Right ventricle myocardium superior (tissue), 1 donor: ENCODE measurements at places on chromosomes 11 and 22. TPM values are rescaled to one million over a fixed set of nuclear protein-coding genes. Genes with fewer than 3 reads are reported as not detected.
A peak's percentile ranks its signal among the peaks of the same experiment; 100 is the strongest.

DNA sequence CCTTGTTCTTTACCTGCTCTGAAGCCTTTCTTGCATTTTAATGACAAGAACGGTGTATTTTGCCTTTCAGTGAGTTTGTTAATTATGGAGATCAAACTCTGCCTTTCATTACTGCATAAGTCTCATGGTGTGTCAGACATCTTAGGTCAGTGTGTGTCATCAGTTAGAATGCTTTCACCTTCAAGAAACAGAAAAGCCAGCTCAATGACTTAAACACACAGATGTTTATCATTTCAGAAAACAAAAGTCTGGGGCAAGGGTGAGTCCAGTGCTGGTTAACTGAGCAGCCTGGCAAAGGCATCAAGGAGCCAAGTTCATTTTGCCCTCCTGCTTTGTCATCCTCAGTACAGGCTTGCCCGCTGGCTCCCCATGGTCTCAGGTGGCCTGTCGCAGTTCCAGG, 54.5 kb downstream of the PACS1 start:
- no peak for DNase-seq

- peak; percentile 58 for DNase-seq
Measured at GRCh38 chr11:122981388-122982264, at the start of gene BSX. Gene BSX (minus strand): TSS chr11:122981834. CDS start chr11:122981671, 163 bp downstream.

- DNase-seq, result no peak
Measured at GRCh38 chr22:45000330-45000729, 9.5 kb downstream of the PHF21B start.

DNA sequence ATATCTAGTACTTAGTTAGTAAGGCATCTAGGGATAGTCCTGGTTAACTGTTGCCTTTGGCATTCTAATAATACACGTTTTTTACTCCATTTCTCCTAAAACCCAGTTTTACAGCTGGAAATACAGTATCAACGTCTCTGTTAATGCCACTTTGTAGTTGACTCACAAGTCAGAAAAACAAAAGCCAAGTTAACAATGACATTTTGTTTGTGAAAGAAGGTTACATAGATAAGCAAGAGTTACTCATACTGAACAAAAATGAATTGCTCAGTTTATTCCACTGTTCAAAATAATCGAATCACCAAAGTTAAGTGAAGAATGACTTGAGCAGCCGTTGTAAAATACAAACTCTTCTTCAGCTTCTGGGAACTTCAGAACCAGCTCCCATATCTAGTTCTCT, 540.3 kb downstream of the ETS1 start:
- DNase-seq, result no peak

DNA sequence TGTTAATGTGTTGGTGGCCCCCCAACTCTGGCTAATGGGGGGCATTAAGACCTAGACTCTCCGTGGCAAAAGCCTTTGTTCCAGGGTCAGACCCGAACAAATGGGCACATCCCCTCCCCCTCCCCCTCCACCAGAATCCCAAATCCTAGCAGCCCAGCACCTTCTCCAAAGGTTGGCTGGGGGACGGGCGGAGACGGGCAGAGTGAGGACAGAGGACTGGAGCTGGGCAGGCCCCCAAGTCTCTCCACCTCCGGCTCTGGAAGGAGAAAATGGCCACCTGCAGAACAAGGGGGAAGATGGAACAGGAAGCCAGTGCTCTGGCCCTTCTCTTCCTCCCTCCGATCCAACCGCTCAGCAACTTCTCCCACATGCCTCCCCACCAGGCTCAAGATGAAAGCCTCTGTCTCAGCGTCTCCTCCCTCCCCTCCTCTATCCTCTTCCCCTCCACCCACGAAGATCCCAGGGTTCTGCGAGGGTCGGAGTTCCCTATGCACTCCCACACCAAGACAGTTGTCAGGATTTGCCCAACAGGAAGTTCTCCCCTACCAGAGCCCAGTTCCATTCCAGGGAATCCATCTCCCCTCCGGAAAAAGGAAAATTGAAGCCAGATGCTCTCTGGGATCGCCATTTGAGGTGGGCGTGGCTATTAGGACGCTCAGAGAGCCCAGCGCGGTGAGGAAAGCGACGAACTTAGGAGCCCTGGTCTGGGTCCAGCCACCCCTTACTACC, 20.1 kb downstream of the ADA2 start:
- peak; percentile 64 for DNase-seq

GRCh38 chr11:134349109-134349801, 17.5 kb downstream of the GLB1L2 start:
- DNase-seq, result no peak

- no peak for DNase-seq
Measured at GRCh38 chr22:18927020-18927419, 9.1 kb downstream of the PRODH start.

APOA5 gene
- not detected for total RNA-seq

- no peak for DNase-seq
Measured at GRCh38 chr22:50171965-50172421, 1.5 kb downstream of the PANX2 start.

DNA sequence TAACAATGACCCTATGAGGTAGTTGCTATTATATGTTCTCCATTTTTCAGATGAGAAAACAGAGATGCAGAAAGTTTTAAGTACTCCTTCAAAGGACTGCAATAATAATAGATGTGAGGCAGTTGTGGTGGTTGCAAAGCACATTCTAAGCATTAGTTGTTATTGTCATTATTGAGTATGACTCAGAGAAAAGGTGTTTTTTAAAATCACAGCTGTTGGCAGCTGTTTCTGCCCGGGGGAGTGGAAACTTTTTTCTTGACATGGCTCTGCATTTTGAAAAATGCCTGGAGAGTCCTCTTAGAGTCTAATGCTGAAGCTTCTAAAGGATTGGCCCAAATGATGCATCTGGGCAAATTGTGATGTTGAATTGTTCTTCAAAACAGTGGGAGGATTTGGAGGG, 244.5 kb upstream of the MPPED2 start:
- no peak for DNase-seq

LRRN4CL gene
- total RNA-seq, result 3.8 TPM

DNA sequence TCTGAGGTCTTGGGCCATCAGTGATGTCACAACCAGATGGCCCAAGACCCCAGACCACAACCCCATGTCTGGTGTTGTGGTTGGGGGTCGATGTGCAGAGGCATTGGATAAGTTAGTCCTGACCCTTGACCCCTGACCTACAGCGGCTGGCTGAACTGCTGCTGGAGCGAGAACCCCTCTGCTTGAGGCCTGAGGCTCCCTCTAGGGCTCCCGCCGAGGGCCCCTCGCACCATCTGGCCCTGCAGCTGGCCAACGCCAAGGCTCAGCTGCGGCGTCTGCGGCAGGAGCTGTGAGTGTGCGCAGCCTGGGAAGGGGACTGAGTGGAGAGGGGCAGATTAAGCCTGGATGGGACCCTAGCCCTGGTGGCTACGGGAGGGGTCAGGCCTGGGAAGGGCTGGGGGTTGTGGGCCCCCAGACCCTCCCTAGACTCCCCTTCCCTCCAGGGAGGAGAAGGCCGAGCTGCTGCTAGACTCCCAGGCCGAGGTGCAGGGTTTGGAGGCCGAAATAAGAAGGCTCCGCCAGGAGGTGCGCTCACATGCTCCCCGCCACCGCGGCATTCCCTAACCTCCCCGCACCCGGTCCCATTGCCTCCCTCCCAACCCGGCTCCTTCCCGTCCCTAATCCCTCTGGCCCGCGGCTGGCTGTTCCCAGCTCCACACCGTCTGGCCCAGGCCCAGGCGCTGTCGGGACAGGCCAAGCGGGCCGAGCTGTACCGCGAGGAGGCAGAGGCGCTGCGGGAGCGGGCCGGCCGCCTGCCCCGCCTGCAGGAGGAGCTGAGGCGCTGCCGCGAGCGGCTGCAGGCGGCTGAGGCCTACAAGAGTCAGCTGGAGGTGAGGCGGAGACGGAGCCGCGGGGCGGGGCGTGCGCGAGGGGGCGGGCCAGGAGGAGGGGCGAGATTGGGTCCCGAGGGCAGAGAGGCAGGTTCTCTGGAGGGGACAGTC, 2.1 kb downstream of the CCDC88B start:
- DNase-seq, result peak; percentile 94

GRCh38 chr11:126793596-126793995, 207.0 kb downstream of the KIRREL3 start:
- no peak for DNase-seq

TBX10 gene
- total RNA-seq, result 0.51 TPM

- DNase-seq, result no peak
Measured at GRCh38 chr22:41499624-41500280, 30.8 kb downstream of the ACO2 start.

DNA sequence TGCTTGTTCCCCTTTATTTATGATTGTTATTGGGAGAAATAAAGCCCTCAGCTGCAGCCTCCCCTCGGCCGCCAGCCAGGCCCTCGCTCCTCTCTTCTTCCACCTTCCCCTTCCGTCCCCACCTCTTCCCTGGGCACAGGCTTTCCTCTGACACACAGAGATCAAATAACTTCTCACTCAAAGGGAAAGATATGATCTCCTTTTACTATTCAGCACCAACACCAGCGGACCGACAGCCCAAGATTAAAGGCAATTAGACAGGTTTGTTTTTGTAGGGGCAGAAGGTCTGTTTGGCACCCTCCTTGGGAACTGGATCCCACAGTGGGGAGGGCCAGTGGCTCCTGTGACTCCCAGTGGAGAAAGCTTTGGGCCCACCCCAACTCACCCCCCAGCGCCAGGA, 23.0 kb downstream of the NECTIN1 start:
- no peak for DNase-seq

HOATZ gene
- total RNA-seq, result not detected

TEX54 gene
- not detected for total RNA-seq

- DNase-seq, result no peak
Measured at GRCh38 chr11:110655967-110656366, 56.3 kb downstream of the ARHGAP20 start.

DNA sequence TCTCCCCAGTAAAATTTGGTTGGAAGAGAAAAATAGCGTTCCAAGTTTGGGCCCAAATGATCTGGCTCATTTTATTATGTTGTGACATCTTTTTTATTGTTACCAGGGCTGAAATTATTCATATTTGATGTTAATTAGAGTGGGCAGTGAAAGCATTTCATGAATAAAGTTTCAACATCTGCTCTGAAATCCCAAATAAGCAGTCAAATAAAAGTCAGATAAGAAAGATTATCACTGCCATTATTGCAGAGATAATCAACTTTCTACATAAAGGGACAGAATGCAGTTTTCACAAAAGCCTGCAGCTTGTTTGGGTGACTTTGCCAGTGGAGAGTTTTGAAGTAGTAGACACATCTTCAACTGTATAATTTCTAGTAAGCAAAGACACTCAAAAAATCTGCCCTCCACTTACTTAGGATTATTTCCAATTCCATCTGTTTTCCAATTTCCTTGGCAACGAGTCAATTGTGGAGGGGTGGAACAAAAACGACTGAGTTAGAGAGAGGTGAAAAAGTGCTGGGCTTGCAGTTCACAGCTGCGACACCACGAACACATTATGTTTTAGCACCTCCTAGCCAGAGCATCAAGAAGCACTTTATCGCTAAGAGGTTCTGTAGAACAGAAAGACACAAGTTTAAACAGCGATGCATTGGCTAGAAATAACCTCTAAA, 9.0 kb downstream of the TECTA start:
- DNase-seq, result no peak

- no peak for DNase-seq
Measured at GRCh38 chr11:84140386-84141169, 854.4 kb upstream of the CCDC90B start.

RELA gene
- 31.0 TPM for total RNA-seq

- DNase-seq, result no peak
Measured at GRCh38 chr11:44711787-44712608, 14.8 kb upstream of the TSPAN18 start.

GRCh38 chr11:100670140-100670539, 16.9 kb upstream of the ARHGAP42 start:
- no peak for DNase-seq

- DNase-seq, result no peak
Measured at GRCh38 chr22:49344656-49345055, 483.0 kb downstream of the BRD1 start.

GRCh38 chr11:134719397-134719796, 307.4 kb upstream of the B3GAT1 start:
- DNase-seq, result no peak

DNA sequence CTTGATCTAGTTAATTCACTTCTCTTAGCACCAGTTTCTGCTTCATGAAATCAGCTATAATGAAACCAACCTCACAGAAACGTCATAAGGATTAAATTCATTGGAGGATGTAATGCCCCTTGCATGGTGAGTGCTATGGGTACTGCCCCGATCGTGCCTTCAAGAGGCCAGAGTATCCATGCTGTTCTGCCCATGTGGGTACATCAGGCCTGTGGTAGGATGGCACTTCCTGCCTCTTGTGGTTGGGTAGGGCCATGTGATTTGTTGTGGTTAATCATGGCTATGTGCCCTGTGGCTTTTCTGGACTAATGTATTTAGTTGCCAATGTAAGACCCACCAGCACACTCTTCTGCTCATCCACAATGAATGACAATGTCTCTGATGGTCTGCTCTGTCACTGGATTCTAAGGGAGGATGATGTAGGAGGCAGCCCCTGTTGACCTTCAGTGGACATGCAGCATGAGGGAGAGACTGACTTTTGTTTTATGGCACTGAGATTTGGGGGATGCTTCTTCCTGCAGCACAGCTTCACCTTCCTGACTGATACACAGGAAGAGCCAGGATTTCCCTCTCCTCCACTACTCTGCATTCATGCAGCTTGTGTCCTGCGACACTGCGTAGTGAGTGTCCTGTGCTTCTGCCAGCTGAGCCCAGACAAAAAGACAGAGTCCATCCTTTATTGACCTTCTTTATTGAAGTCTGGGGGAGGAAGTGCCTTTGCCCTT, 66.2 kb downstream of the DHCR7 start:
- no peak for DNase-seq

DNA sequence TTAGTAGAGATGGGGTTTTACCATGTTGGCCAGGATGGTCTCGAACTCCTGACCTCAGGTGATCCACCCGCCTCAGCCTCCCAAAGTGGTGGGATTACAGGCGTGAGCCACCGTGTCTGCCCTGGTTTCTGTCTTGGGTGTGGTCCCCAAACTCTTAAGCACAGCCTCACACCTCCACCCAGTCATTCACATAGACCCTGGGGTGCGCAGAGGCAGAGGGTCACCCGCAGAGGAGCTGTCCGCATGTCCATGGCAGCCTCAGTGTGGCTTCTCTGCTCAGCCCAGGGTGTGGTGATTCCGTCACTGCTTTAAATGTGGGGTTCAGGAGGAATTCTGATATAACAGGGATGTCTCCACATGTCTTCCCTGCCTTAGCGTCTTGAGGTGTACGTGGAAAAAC, 48.5 kb upstream of the PRODH start:
- no peak for DNase-seq

DNA sequence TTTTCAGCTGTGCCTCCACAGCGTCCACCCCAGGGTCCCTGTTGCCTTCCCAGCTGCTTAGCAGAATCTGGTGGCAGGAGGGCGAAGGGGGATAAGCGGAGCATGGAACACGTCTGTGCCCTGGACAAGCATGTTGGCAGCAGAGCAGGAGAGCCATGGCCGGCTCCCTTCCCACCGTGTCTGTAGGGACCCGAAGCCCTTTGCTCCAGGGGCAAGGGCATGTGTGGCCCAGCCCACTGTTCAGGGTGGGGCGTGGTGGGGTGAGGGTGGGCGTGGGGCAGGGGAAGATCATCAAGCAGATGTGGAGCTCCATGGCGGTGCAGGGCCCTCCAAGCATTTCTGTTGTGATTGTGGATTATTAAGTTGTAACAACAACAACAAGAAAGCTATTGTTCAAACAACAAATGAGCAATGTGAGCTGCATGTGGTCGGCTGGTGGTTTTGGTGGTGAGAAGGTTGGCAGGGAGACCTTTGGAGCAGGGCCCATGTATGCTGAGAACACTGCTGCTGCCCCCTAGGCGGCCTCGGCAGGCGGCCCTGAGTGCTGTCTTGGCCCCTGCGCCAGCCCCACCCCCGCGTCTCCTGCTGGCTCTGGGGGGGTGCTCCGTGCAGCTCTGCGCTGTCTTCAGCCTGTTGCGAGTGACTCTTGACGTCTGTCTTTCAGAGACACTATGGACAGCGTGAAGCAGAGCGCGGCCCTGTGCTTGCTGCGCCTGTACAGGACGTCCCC, 50.9 kb downstream of the AP2A2 start:
- no peak for DNase-seq
